Occipital lobe (tissue), 3 donors: ENCODE measurements at places on chromosomes 6 and 20. TPM values are rescaled to one million over a fixed set of nuclear protein-coding genes. Genes with fewer than 3 reads are reported as not detected.
A peak's percentile ranks its signal among the peaks of the same experiment; 100 is the strongest.

VIP gene
- total RNA-seq, result 4.8 TPM

GRCh38 chr6:6696867-6697531 is 108.5 kb downstream of the LY86 start:
- no peak for DNase-seq

- DNase-seq, result no peak
Observed at GRCh38 chr6:161057103-161058091, 65.8 kb downstream of the MAP3K4 start.

ZBP1 gene
- not detected for total RNA-seq

DNA sequence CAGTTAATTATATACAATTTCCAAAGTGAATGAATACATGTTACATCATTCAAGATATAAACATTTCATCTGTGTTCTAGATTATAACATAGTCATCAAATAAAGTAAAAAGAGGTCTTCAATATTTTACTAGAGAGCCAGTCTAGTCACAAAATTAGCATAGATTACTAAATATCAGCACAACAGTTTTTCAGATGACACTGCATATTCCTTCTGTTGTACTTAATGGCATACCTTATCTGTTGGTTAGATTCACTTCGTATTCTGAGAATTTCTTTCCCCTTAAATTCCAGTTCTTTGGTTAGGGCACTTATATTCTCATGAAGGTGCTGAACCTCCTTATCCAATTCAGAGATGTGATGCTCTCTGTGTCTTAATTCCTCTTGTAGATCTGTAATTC is 39.8 kb upstream of the MCM9 start:
- no peak for DNase-seq

MEI4 gene
- 0.47 TPM for total RNA-seq

- no peak for DNase-seq
Observed at GRCh38 chr20:62765021-62765420, 31.3 kb upstream of the MRGBP start.

- no peak for DNase-seq
Observed at GRCh38 chr6:48835421-48835958, 627.6 kb downstream of the MMUT start.

DNA sequence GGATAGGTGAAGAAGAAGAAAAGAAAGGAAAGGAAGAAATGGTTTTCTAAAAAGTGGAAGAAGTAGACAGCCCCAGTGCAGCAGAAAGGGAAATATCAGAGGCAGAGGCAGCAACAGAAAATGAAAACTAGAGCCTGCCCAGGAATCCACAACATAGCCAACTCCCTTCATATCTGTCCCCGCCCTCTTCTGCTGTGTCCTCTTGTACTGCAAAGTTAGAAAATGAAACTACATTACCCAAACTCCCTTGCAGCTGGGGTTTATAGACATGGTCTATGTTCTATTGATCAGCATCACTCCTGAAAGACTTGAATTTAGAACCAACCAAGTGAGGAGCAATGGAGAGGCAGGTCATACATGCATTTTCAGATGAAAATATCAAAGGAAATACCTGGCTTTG is 200.5 kb upstream of the PHACTR1 start:
- DNase-seq, result no peak

LTA gene
- total RNA-seq, result not detected

- DNase-seq, result no peak
Observed at GRCh38 chr6:37399131-37399530, 33.9 kb upstream of the CMTR1 start.

- DNase-seq, result no peak
Observed at GRCh38 chr6:166194914-166195859, 27.5 kb upstream of the TBXT start.

DNA sequence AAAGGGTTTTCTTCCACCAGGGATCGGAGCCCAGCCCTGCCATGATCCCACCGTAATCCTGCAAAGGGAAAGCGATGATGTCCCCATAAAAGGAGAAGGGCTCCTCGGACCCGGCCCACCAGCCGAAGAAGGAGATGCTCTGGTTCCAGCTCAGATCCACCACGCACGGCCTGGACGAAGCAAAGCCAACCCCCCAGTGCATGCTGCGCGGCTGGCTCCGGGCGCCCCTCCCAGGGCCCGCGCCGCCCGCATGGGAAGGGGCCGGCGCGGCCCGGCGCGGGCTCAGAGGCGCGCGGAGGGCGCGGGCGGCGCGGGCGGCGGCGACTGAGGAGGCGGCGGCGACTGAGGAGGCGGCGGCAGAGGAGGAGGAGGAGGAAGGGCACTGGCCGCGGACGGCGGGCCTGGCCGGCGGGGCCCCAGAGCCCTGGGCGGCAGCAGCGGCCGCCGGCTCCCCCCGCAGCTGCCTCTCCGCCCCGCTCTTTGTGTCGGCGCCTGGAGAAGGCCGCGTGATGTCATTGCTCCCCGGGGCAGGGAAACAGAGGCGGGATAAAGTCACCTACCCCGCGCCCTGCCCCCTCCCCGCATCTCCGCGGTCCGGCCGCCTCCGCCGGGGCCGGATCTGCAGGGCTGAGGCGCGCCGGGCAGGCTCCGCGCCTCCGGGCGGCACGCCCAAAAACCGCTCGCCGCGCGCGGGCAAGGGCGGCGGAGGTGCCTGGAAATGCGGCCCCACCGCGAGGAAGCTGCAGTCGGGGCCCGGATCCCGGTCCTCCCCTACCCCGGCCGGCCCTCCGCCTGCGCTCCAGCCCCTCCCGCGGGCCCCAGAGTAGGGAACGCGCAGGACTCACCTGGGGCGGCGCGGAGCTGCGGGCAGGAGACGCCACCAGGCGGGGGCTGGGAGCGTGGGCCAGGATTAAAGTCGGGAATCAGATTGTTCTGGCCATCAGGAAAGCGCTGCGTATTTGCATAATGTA is at the start of gene FAXC:
Gene FAXC, minus strand, starts transcription at position 504 of the 971 bp plus-strand sequence. Its CDS starts 302 bp downstream, at position 202.
- peak; percentile 41 for DNase-seq

DNA sequence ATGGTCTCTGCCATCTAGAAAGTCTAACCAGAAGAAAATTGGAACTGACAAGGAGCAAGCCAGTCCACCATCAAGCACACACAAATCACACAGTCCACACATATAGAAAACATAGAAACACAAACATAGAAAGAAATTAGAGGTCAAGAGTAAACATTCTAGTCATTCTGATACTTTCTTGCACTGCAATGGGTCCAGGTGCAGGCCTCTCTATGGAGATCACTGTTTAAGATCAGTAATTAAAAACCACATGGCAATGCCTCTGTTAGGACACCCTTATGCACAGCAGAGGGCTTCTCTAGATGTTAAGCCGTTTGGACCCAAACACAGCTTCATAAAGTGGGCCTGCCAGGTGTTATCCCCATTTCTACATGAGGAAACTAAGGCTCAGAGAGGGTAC is 42.8 kb upstream of the SLC22A23 start:
- DNase-seq, result no peak

GTF3C6 gene
- total RNA-seq, result 44.8 TPM

DNA sequence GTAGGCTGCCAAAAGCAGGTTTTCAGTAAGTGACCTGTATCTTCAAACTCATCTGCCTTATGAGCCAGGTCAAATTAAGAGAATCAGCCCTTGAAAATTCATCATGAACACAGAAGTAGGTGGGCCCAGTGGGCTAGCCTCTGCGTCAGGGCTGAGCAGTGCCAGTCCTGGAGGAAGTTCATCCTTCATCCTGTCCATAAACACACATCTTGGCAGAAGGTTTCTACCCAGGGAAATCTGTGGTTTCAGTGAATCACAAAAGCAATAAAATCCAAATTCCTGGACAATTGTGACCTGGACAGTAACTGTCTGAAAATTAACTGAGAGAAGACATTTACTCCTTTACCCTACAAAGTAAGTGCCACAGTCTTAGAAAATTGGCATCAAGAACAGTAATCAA is 72.4 kb downstream of the ATG5 start:
- no peak for DNase-seq

GRCh38 chr6:20427856-20428255 is 26.2 kb downstream of the E2F3 start:
- no peak for DNase-seq

DNA sequence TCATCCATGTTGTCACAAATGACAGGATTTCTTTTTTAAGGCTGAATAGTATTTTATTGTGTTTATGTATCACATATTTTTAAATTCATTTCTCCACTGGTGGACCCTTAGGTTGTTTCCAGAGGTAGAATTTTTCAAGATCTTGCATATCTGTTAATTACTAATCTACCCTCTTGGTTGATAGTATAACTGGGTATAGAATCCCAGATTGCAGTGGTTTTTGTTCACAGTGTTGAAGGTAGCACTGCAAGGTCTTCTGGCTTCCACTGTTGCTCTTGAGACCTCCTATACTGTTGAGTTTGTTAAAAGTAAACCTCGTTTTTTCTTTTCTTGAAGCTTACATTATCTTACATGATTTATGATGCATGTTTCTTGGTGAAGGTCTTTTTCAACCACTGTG is 22.9 kb downstream of the CDC5L start:
- no peak for DNase-seq

- DNase-seq, result no peak
Observed at GRCh38 chr20:316316-317068, 8.9 kb upstream of the SOX12 start.

DNA sequence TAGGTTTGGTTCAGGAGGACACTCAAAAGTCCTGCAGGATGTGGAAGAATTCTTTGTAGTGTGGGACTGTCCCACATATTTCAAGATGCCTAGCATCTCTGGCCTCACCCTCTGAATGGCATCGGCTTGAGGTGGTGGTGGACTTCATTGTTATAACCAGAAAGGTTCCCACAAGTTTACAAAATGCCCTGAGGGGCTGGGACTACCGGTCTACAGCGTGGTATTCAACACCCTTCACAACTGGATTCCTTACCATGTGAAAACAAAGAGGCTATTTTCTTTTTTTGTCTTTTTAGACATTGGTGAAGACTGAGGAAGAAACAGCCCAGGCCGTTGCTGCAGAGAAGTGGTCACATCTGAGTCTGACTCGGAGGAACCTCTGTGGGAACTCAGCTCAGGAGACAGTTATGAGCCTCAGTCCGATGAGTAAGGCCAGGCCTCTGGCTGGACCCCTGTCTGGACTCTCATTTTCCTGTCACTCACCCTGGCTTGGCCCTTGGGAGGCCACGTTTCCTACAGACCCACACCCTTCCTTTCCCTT is 15.2 kb downstream of the PGBD1 start:
- no peak for DNase-seq

RAD21L1 gene
- total RNA-seq, result not detected

SNAI1 gene
- total RNA-seq, result not detected

BPIFB1 gene
- total RNA-seq, result not detected

LY6G6F gene
- total RNA-seq, result not detected

GRCh38 chr6:1619673-1620503 is 10.2 kb downstream of the FOXC1 start:
- DNase-seq, result no peak
